Activated T-helper 9 cell treated with anti-CD3 and anti-CD28 coated beads, Interleukin-2, amount 50 U/mL, for 16 hours (primary cell): ENCODE measurements at places on chromosomes 2 and 18.

DNA sequence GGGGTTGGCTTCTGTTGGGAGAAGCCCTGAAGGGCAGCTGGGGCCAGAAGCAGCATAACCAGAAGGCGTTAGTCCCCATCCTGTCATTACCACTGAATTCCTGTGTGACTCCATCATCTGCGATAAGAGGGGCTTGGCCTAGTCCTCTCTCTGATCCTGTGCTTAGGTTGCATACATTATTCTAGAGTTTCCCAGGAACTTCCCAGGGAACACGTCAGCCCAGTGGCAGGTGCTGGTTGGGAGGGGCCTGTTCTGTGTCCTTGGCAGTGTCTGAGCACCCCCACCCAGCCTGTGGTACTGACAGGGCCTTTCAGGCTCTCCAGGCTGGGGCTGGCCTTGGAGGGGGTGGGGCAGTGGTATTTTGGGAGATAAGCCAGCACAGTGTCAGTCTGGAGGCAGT, 4.5 kb upstream of the TOGARAM2 start:
- no peak for DNase-seq

DNA sequence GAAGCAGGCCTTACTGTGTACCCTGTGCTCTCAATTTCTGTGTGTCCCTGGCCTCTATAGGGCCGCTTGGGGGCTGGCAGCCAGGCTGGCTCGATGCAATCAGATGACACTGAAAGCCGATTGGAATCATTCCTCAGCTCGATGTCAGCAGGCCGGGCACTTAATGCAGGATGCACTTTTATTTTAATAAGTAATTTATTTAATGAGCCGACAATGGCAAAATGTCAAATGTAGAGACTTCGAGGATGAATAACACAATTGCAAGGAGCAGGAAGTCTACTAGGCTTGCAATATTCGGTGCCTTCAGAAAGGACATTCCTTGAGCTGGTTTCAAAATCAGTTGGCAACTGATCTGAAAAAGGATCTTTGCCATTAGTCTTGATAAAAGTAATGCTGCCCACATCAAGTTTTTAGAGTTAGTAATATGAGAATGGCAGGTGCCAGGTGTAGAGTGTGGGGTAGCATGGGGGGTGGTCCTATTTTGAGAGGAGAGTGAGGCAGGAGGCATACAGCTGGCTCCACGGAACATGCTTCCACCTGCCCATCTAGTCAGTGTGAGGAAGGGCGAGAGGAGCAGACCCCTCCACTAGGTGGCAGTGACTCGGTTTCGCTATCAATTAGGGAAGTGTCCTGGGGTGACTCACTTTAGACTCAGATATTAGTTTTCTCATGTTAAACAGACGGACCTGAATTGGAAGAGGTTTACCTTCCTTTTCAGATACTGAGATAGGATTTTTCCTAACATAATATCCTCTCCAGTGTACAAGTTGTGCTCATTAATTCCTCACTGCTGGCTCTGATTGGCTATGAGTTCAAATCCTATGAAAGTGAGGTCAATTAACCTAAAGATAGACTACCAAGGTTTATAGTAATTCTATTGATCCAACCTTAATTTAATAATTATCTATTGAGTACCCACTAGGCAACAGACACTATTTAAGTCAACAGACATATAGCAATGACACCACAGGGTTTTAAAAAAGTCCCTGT, 80.9 kb downstream of the NABP1 start:
- DNase-seq: peak; percentile 20

- no peak for DNase-seq
These were observed 112.6 kb downstream of the PDCL3 start for GRCh38 chr2:100675373-100675772.

GRCh38 chr2:121348128-121348740, 63.2 kb upstream of the TFCP2L1 start:
- no peak for DNase-seq

DNA sequence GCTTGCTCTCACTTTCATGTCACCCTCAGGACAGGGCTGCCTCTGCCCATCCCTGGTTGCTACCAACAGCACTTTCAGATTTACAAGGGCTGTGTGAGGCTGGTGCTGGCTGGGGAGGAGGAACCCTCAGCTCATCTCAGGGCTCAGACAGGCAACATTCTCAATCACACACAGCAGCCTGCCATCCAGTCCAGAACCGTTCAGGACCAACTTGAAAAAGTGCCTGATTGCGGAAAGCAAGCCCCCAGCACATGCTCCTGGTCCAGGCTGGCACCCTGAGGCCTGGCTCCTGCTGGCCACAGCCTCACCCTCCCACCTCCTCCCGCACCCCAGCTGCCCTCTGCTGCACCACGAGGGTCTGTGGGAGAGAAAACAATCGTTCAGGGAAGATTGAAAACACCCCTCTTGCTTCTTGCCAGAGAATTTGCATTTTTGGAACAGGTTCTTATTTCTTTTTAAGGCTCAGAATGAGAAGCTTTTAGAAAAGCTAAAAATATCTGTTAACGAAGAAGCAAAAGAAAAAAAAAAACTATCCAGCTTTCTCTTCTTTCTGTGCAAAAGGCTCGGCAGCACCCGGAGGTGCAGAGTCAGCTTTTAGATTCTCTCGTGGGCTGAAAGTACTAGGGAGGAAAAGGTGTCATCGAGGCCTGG, 403.8 kb upstream of the ID2 start:
- DNase-seq: no peak

DNA sequence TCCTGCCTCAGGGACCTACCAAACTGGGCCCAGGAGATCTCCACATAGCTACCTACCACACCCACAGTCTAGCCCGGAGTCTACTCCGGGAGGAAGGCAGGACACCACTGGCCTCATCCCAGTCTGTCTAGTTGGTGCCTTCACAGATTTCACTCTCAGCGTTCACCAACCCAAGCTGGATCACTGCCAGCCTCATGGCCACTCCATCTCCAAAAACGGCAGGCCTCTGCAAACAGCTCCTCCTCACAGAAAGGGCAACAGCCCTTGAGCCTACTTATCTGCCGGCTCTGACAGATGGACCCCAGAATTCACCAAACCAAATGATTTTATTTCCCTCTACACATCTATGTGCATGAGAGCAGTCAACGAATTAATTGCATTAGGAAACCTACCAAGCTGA, 61.3 kb downstream of the NCKAP5 start:
- DNase-seq: no peak

- DNase-seq: no peak
These were observed 53.3 kb upstream of the NFE2L2 start for GRCh38 chr2:177317857-177318256.

DNA sequence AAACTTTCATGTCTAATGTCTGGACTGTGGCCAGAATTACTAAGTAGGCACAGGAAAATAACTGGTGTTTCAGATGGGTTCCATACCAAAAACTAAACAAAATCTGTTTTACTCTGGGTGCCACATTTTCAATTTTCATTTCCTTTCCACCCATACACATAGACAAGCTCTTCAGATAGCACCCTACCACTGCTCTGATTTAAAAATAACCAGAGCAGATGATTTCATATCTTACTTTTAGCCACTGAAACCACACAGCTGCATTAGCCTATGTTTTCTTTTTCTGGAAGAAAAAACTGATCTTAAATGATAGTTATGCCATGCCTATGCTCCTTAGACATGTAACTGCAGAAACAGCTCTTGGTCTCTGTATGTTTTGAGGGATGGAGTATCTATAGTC, 647.6 kb downstream of the CPS1 start:
- DNase-seq: no peak

DNA sequence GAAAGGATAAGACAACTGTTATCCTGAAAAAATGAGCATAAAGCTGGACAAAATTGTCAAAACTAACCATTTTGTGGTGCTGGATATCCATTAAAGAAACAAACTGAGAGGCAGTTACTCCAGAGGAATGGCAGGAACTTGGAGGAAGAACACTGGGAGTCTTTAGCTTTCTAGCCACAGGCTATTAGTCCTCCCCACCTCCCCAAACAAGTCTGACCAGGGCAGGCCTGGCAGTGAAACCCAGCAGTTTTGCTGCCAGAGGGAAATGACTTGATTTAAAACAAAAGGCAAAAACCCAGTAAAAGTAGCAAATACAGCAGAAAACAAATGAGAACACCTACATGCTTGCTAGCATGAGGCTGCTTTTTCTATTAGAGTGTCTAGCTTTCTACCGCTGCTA, 34.9 kb downstream of the OSBPL1A start:
- no peak for DNase-seq
